Mammary epithelial cell (primary cell): ENCODE measurements at places on chromosomes 2 and 18.

GRCh38 chr18:60246606-60247005 is 126.0 kb downstream of the MC4R start:
- DNase-seq: no peak

GRCh38 chr2:60212181-60212945 is 341.1 kb downstream of the BCL11A start:
- no peak for DNase-seq

DNA sequence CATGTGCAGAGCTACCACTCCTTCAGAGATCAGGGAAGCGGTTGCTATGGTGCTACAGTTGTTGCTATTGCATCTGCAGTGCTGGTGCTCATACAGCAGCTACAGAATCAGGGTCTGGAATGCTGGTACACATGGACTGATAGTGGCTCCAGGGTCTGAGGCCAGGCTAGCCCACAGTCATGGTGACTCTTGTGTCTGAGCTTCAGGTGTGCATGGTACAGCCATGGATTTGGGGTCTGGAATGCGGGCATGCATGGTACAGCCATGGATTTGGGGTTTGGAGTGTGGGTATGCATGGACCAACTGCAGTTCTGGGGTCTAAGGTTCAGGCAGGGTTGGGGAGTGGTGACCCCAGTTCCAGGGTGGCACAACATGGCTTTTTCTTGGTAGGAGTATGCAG is 185.2 kb downstream of the SLC4A3 start:
- DNase-seq: no peak

GRCh38 chr18:72867746-72868584 is at the start of gene NETO1:
NETO1 (minus strand) TSS chr18:72867987; CDS start chr18:72867291, 696 bp downstream.
- DNase-seq: peak; percentile 35

GRCh38 chr18:67553437-67553836 is 36.9 kb upstream of the DSEL start:
- no peak for DNase-seq

DNA sequence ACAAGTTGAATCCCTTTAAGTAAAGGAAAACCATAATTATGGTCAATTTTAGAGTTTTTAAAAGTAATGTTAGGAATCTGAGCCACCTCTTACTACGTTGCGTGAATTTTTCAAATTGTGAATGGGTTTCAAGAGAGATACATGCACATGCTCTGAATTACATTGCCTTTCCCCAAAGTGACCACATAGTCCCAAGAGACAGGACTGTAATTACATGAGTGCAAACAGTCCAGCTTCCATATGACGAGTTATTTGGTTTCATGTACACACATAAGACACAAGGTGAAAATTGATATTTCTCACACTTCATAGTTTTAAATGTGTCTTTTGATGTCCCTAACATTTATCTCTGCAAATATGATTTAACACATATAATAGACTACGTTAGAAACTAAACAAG is 850.8 kb downstream of the LRP1B start:
- DNase-seq: no peak

DNA sequence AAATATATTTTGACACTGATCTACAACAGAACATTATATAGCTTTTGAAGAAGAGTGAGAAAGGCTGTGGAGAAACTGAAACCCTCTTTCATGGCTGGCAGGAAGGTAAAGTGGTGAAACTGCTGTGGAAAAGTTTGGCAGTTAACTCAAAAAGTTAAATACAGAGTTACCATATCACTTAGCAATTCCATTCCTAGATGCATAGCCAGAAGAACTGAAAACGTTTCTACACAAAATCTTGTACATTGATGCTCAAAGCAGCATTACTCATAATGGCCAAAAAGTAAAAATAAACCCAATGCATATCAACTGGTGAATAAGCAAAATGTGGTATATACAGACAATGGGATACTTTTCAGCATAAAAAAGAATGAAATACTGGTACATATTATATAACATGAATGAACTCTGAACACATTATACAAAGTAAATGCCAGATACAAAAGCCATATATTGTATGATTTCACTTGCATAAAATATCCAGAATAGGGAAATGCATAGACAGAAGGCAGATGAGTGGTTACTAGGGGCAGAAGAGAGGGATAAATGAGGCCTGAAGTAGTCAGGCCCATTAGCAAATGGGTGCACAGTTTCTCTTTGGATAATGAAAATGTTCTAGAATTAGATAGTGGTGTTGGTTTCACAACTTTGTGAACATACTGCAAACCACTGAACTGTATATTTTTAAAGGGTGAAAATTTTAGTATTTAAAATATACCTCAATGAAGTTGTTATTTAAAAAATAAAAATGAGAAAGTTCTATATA is 114.3 kb downstream of the DYM start:
- no peak for DNase-seq

- no peak for DNase-seq
Measured at GRCh38 chr18:6405237-6406074, 9.3 kb downstream of the L3MBTL4 start.
